Common myeloid progenitor, CD34-positive (primary cell): ENCODE measurements at places on chromosomes 13 and 19.

DNA sequence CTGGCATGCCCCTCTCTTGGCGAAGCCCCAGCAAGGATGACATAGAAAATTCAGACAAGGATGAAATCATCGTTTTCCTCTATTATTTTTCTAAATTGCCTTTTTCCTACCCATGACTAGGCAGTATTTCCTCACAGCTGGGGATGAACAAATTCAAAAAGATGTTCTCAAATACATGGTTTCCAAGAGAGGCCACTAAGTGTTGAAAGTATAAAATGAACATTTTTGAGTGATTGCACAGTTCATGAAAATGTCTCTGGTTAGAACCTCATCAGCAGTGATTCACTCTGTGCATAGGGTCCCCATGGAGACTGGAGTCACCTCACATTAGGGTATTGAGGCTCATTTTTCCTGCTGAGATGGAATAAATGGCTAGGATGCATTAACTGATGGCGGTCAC is 373.7 kb downstream of the DNAJC15 start:
- no peak for DNase-seq

DNA sequence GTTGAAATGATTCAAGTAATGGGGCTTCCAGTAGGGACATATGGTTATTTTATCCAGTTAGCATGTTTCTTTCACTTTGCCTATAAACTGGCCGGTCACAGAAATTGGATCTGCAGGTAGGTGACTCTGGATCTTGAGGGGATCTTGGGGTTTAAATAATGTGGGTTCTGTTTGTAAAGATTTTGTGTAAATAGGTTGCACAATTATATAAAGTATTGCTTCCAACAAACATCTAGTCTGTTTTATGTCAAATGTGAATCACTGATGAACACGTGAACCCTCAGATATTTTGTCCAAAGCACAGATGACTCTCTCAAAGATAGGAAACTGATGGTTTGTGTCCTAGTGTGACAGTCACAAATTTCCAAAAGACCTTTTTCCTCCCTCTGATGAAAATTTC is 98.4 kb downstream of the ZIC5 start:
- DNase-seq: no peak

- no peak for DNase-seq
These were observed 16.1 kb downstream of the MED16 start for GRCh38 chr19:876780-877314.

- DNase-seq: no peak
These were observed 154.9 kb upstream of the UQCRFS1 start for GRCh38 chr19:29367791-29368222.

DNA sequence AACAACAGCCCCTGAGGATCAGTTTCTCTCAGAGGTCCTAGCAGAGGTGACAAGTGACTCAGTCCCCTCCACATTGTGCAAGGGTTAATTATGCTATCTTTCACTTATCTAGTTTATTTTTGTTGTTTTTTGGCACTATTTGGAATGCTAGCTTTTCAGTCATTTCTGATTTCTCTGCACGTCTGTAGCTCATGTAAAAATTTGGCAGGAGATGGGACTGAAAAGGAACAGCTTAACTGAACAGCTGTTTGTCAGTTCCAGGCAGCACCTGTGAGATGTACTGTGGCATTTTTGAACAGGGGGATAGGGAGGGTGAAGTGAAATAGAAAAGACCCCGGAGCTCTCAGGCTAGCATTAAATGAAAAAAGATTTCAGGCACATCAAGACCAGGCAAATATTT is 313.5 kb downstream of the SUCLA2 start:
- no peak for DNase-seq

DNA sequence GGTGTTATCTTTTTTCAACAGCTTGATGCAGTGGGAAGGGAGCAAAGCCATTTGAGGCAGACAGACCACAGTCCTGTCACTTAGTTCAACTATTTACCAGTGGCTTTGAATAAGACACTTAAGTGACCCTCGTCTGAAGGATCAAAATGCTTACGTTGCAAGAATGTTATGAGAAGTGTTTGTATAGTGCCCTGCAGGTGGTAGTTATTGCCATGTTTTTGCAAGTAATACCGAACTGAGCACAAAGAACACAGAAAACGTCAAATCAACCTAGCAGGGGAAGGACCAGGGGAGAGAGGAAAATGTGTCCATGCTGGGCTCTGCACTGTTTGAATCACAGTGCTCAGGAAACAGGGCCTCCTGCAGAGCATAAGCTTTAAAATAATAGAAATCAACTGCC is 2.8 kb downstream of the SOHLH2 start:
- no peak for DNase-seq

DNA sequence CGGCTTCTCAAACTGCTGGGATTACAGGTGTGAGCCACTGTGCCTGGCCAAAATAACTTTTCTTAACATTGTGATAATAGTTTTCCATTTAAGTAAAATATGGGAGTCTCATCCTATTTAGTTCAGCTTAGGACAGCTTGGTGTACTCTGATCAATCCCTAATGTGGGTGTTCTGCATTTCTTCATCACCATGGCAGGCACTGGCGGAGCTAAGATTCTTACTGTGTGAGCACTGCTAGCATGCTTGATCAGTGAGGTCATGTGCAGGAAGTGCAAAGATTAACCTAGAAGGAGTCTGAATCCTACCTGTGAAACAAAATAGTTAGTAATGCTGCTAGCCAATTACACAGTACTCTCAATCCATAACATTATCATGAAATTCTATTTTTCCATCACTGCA is 1684.2 kb upstream of the SLC10A2 start:
- DNase-seq: no peak

- DNase-seq: no peak
These were observed 33.5 kb upstream of the TMTC4 start for GRCh38 chr13:100707818-100708740.

- DNase-seq: no peak
These were observed 74.6 kb downstream of the B3GLCT start for GRCh38 chr13:31274390-31274789.

GRCh38 chr19:3626473-3627350 is at the start of gene CACTIN:
TSS of gene CACTIN (minus strand) at chr19:3626790. CDS start at chr19:3626762, 28 bp downstream.
- DNase-seq: peak; percentile 99

GRCh38 chr19:16419669-16420335 is 52.0 kb downstream of the EPS15L1 start:
- DNase-seq: no peak

DNA sequence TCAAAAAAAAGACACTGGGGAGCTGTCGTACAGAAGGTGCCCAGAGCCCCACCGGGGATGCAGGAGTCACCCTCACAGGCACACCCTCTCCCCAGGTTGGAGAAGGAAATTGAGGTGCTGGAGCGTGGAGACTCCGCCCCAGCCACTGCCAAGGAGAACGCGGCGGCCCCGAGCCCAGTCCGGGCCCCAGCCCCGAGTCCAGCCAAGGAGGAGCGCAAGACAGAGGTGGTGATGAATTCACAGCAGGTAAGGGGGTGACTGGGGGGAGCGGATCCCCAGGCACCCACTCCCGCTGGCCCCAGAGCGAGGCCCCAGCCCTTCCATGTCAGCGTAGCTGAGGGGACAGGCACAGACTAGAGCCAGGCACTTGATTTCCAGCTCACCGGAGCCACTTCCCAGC is 19.9 kb upstream of the MISP start:
- DNase-seq: no peak

- DNase-seq: no peak
These were observed 873 bp downstream of the VSIG10L start for GRCh38 chr19:51341066-51341465.

DNA sequence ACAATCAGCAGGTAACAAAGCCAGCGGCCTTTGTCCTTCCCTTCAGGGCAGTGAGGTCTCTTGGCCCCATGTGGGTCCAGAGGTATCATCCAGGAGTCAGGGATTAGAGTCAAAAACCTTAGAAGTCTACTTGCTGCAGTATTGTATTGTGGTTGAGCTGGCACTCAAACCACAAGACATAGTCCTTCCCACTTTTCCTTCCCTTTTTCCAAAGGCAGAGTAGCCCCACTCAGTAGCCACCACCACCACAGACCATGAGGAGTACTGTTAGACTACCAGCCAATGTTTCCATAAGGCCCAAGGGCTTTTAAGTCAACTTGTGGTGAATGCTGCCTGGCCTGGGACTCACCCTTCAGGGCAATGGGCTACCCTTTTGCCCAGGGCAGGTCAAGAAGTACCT is 27.1 kb upstream of the CCNA1 start:
- no peak for DNase-seq

DNA sequence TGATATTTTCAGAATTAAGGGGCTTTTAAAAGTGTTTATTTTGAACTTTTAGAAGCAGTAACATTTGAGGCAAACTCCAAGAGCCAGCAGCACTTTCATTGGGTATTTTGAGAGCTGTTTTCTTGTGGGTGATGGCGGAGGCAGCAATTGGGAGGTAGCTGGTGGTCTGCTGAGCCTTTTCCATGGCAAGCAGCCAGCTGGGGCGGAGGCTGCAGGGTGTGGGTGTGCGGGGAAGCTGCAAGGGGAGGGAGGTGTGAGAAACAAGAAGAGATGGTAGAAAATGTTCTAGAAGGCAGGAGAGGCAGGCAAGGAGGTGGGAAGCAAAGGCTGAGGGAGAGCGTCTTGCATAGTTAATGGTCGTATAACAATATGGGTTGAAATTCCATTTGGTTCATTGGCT is 223.4 kb upstream of the HTR2A start:
- no peak for DNase-seq

GRCh38 chr19:9945319-9945966 is 9.1 kb upstream of the OLFM2 start:
- peak; percentile 13 for DNase-seq

- DNase-seq: peak; percentile 96
These were observed 525 bp upstream of the MYPOP start for GRCh38 chr19:45902651-45903625.

GRCh38 chr19:6413291-6413690 is 11.3 kb downstream of the KHSRP start:
- DNase-seq: no peak

DNA sequence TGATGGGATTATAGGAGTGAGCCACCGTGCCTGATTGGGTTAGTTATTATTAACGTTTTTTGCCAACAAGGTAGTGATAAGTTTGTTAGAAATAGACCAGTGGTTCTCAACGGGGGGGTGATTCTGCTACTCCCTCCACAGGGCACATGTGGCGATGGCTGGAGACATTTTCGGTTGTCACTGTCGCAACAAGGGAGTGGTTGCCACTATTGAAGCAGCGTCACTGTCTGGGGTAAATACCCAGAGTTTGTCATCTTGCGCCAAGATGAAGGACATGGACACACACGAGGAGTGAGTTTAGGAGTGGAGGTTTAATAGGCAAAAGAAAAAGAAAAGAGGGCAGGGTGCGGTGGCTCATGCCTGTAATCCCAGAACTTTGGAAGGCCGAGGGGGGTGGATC is 18.9 kb downstream of the ADGRE3 start:
- no peak for DNase-seq

DNA sequence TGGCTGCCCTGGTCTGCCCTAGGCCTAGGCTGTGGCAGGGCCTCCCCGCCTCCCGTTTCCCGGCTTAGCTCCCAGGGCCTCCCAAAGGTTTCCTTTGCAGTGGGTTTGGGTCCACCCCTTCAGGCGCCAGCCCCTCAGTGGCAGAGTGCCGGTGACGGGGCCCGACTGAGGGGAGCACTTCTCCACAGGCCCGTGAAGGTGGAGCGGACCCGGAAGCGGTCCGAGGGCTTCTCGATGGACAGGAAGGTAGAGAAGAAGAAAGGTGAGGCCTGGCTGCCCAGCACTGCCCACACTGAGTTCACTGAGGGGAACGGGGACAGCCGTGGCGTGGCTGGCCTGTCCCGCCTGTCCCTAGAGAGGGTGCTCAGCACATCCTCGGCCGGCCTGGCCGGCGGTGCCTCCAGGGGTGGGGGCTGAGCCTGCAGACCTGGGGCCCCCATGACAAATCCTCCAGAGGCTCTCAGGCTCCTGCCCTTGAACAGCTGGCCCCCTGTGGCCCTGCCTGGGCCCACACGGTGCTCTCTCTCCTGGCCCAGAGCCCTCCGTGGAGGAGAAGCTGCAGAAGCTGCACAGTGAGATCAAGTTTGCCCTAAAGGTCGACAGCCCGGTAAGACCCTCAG is 20.4 kb downstream of the PLIN4 start:
- DNase-seq: no peak

GRCh38 chr13:75345193-75345592 is 136.8 kb downstream of the TBC1D4 start:
- DNase-seq: no peak

GRCh38 chr13:94548821-94549231 is 47.1 kb downstream of the TGDS start:
- DNase-seq: peak; percentile 69

- DNase-seq: peak; percentile 81
These were observed 471 bp upstream of the INSR start for GRCh38 chr19:7294558-7295212.

DNA sequence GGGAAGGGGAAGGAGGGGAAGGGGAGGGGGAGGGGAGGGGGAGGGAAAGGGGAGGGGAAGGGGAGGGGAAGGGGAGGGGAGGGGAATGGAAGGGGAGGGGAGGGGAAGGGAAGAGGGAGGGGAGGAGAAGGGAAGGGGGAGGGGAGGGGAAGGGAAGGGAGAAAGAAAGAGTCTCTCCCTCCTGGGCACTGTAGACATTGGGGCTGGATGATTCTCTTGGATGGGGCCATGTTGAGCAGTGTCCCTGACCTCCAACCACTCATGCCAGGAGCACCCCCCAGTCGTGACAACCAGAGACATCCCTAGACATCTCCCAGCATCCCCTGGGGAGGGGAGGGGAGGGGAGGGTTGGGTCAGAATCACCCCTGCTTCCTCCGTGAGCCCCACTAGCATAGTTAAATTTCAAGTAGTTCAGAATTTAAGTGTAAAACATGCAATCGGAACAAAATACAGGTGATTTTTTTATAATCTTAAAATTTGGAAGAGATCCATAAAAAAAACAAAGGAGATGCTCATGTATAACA is 64.0 kb downstream of the GNG7 start:
- no peak for DNase-seq

GRCh38 chr13:41649659-41650058 is 192.3 kb downstream of the RGCC start:
- DNase-seq: peak; percentile 36

- no peak for DNase-seq
These were observed 49.4 kb upstream of the USE1 start for GRCh38 chr19:17165715-17166114.

DNA sequence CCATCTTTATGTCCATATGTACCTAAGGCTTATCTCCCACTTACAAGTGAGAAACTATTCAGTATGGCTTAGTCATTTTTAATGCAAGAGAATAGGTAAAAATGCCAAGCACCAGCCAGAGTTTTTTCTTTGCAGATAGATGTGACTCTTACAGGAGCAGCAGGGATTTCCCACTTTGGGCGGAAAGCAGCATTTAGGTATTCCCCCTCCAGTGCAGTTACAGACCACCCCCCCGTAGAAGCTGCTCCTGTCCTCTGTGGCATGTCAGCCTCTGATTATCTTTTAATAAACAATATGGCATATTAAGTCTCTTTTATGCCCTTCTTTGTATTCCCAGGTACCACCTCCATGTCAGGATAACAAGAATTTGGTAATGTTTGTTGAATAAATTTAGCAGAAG is 24.7 kb upstream of the USPL1 start:
- DNase-seq: no peak

- DNase-seq: no peak
These were observed 1.1 kb upstream of the NFIC start for GRCh38 chr19:3365093-3365835.

- no peak for DNase-seq
These were observed 795.8 kb downstream of the DIAPH3 start for GRCh38 chr13:59367904-59368303.
